ENCODE measurements at places on chromosomes 6 and 20. TPM values are rescaled to one million over a fixed set of nuclear protein-coding genes. Genes with fewer than 3 reads are reported as not detected.

PPIL6 gene
- 0.53 TPM for total RNA-seq

DNA sequence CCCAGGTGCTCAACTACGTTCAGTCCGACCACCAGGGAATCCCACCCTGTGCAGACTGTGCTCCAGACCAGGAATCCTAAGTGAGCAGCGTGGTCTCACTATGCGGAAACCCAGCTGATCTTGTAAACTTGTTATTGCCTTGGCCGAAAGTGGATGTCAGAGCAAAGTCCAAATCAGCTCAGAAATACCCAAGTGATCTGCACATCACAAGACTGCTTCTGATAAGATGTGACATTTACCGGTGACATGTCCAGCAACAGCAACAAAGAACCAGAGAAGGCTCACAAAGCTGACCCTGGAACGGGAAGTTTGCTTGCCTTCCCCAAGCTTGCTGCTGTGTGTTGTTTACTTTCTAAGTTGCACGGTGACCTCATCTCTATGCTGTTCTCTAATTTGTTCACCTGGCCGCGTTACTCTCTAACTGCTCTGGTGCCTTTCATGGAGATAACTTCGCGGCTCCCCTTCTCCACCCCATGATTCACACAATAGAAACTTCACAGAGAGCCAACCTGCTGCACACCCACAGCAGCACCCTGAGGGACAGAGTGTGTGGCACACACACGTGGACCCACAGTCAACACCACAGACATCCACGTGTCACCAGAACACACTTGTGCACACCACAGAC lies 1.7 kb downstream of the BNIP5 start:
- H3K27me3 ChIP-seq: no peaks in the 10 kb centered on the region
- H3K36me3 ChIP-seq: no peaks in the 10 kb centered on the region
- H3K27ac ChIP-seq: no peak overlapping the region
- no peaks in the 10 kb centered on the region for H3K4me1 ChIP-seq
- peak; percentile 65 for DNase-seq
- H3K4me3 ChIP-seq: peak overlapping the region; percentile 50

ATAT1 gene
- total RNA-seq: 9.1 TPM

- no peaks in the 10 kb centered on the region for H3K4me1 ChIP-seq
- peak overlapping the region; percentile 86 for H3K27ac ChIP-seq
- no peak for DNase-seq
- H3K36me3 ChIP-seq: no peaks in the 10 kb centered on the region
Measured at GRCh38 chr20:44185574-44185973, 1.4 kb downstream of the JPH2 start.

DNA sequence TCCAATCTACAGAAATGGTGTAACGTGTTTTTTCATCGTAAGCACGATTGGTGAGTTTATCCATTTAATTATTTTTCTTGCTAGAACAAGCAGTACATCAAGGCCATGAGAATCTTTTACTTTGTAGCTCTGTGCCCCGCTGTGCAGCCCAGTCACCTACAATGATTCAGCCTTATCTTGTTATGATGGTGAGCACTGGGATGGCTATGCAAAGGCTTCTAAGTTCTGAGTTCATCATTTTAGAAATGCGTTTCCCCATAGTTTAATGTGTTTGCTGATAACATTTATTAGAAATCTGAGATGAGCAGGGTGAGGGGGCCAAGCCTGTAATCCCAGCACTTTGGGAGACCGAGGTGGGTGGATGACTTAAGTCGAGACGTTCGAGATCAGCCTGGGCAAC lies 111.8 kb upstream of the QKI start:
- DNase-seq: no peak
- no peak overlapping the region for H3K27ac ChIP-seq
- H3K27me3 ChIP-seq: no peaks in the 10 kb centered on the region
- no peaks in the 10 kb centered on the region for H3K4me1 ChIP-seq
- no peak overlapping the region for H3K4me3 ChIP-seq

DNA sequence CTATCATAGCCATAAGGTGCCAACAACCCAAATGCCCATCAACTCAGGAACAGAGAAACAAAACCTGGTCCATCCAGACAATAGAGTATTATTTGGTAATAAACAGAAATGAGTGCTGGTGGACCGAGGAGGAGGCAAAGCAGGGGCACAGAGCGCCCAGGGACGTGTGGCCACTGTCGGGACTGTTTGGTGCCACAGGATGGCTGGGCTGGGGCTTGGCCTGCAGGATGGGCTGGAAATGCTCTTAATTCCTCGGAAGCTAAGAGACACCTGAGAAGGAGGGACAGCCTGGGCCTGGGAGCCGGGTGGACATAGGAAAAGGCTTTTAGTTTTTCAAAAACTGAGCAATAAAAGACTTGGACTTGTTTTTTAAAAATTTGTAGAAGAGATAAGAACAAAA lies 216.4 kb downstream of the DLL1 start:
- no peaks in the 10 kb centered on the region for H3K36me3 ChIP-seq
- no peaks in the 10 kb centered on the region for H3K27me3 ChIP-seq
- no peaks in the 10 kb centered on the region for H3K4me1 ChIP-seq
- no peak overlapping the region for H3K27ac ChIP-seq
- DNase-seq: no peak

OLIG3 gene
- total RNA-seq: not detected

DNA sequence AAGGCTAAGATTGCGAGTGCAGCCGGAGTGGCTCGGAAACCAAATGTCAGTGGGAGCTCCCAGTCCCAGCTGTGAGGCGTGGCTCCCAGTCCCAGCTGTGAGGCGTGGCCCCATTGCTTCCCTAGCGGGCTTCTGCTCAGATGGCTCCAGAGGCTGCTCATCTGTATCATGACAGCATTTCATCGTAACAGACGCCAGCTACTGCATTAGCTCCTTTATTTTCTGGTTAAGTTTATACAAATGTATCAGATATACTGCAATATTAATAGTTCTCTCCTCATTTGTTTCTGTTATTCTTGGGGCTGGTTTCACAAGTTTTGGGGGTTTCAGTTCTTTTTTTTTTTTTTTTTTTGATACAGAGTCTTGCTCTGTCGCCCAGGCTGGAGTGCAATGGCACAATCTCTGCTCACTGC lies 34.7 kb upstream of the TBXT start:
- no peaks in the 10 kb centered on the region for H3K36me3 ChIP-seq
- H3K4me3 ChIP-seq: no peak overlapping the region
- no peak for DNase-seq
- no peaks in the 10 kb centered on the region for H3K27me3 ChIP-seq
- H3K4me1 ChIP-seq: no peaks in the 10 kb centered on the region

DNA sequence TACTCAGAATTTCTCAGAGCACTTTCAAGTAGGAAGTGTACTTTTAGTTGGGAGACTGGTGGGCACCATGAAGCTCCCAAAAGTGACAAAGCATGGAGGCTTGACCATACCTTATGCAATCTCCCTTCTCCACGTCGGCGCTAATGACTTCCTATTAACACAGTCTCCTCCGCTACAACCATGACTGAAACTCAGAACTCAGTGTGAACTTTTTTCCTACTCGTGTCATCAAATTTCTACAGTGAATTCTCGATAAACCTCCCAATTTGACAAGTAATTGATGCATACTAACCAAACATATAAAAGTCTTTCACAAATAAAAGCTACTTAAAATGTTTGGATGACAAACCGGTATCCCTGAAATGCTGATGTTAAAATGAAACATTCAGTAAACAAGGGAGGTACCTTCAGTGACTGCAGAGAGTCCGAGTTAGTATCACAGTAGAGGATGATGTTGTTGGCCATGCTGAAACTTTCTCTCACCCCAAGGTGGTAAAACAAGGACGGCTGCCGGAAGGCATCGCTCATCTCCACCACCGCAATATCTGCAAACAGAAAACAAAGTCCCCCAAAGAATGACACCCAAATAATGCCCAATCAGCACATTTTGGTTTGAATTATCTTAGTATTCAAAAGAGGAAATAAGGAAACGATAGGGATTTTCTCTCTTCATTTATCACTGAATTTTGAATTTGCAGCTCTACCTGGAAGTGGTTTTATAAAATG lies 72.1 kb downstream of the MAP3K5 start:
- no peak for DNase-seq
- H3K4me1 ChIP-seq: peaks cover 5% of the 10 kb centered on the region
- no peaks in the 10 kb centered on the region for H3K36me3 ChIP-seq
- no peaks in the 10 kb centered on the region for H3K27me3 ChIP-seq
- H3K4me3 ChIP-seq: no peak overlapping the region

- no peaks in the 10 kb centered on the region for H3K27me3 ChIP-seq
- H3K4me1 ChIP-seq: no peaks in the 10 kb centered on the region
- H3K27ac ChIP-seq: no peak overlapping the region
- no peak overlapping the region for H3K4me3 ChIP-seq
Measured at GRCh38 chr6:3523966-3524365, 67.1 kb upstream of the SLC22A23 start.

GRCh38 chr20:2798814-2799213 lies 1.6 kb downstream of the CPXM1 start:
- H3K27me3 ChIP-seq: peaks cover 17% of the 10 kb centered on the region
- no peaks in the 10 kb centered on the region for H3K4me1 ChIP-seq
- H3K27ac ChIP-seq: no peak overlapping the region
- no peak overlapping the region for H3K4me3 ChIP-seq
- no peaks in the 10 kb centered on the region for H3K36me3 ChIP-seq

DNA sequence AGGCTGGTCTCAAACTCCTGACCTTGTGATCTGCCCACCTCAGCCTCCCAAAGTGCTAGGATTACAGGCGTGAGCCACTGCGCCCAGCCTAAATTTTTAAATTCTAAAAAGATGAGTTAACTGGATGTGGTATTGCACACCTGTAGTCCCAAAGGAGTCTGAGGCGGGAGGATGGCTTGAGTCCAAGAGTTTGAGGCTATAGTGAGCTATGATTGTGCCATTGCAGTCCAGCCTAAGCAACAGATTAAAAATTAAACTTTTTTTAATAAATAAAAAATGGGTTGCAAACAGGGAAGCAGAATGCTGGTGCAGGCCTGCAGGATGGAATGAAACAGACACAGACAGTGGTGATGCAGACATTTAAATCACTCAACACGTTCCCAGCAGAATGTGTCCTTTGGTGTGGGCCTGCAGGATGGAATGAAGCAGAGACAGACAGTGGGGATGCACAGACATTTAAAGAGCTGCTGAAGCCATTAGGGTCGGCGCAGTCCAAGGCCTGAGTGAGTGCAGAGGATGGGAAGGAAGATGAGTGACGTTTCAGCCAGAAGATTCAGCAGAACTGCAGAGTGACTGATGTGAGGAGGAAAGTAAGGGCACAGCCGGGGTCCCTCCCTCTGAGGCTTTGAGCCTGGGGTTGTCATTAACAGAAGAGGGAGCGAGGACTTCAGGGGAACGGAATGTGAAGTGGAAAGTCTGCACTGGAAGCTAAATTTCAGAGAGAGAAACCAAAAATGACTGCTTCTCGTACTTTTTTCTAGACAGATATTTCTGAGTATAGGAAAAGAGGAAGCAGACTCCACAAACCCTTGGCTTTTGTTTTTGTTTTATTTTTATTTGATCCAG lies 117.5 kb downstream of the RIN2 start:
- H3K27ac ChIP-seq: peak overlapping the region; percentile 22
- DNase-seq: no peak
- H3K4me3 ChIP-seq: no peak overlapping the region
- no peaks in the 10 kb centered on the region for H3K27me3 ChIP-seq
- no peaks in the 10 kb centered on the region for H3K36me3 ChIP-seq
- H3K4me1 ChIP-seq: no peaks in the 10 kb centered on the region

- H3K36me3 ChIP-seq: no peaks in the 10 kb centered on the region
- no peak overlapping the region for H3K27ac ChIP-seq
- no peak for DNase-seq
- H3K4me3 ChIP-seq: no peak overlapping the region
Measured at GRCh38 chr6:128456510-128457230, 63.7 kb downstream of the PTPRK start.

- H3K4me3 ChIP-seq: no peak overlapping the region
- no peak overlapping the region for H3K27ac ChIP-seq
- H3K27me3 ChIP-seq: no peaks in the 10 kb centered on the region
Measured at GRCh38 chr20:14543040-14543439, 205.6 kb upstream of the FLRT3 start.

CHD6 gene
- total RNA-seq: 29.2 TPM

DNA sequence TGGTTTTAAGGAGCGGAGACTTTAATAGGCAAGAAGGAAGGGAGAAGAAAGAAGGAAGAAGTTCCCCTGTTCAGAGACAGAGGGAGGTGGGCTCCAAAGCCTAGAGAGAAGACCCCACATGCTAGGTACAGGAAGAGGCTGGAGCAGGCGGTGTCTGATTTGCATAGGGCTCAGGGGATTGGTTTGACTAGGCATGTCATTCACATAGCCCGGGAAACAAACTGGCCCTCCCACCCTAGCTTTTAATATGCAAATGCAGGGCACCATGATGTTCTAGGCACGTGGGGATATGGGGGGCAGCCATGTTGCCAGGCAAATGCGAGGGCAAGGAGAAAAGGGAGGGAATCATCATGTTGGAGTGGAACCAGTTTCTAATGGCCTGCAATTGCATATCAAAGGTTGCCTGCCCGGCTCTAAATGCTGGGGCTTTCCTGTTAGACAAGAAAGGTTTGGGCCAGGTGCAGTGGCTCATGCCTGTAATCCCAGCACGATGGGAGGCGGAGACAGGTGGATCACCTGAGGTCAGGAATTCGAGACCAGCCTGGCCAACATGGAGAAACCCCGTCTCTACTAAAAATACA lies 34.3 kb upstream of the AGPAT4 start:
- H3K4me3 ChIP-seq: no peak overlapping the region
- no peaks in the 10 kb centered on the region for H3K27me3 ChIP-seq
- no peaks in the 10 kb centered on the region for H3K36me3 ChIP-seq
- DNase-seq: no peak
- H3K4me1 ChIP-seq: no peaks in the 10 kb centered on the region

RIPPLY2 gene
- total RNA-seq: not detected

GRCh38 chr6:41288030-41288753 lies 1.7 kb upstream of the TREM1 start:
- no peaks in the 10 kb centered on the region for H3K27me3 ChIP-seq
- no peaks in the 10 kb centered on the region for H3K36me3 ChIP-seq

DNA sequence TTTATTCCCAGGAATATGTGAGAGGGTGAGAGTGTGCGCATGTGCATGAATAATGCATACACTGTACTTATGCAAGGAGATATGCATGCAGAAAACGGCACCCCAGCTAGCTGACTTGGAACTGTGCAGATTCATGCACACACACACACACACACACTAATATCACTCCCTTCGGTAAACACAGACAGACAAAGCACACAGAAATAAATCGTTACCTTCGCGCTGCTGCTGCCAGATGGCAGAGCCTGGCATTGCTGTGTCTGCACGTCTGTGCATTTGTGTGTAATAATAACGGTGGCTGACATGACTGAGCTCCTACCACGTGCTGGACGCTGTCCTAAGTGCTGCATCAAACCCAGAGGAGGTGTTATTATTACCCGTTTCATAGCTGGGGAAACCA lies 36.8 kb downstream of the PREX1 start:
- H3K36me3 ChIP-seq: no peaks in the 10 kb centered on the region
- H3K27me3 ChIP-seq: no peaks in the 10 kb centered on the region
- H3K4me1 ChIP-seq: peaks cover 10% of the 10 kb centered on the region
- no peak overlapping the region for H3K4me3 ChIP-seq
- no peak overlapping the region for H3K27ac ChIP-seq
- DNase-seq: no peak

GRCh38 chr6:16803294-16804200 lies 42.3 kb upstream of the ATXN1 start:
- peak overlapping the region; percentile 10 for H3K4me3 ChIP-seq
- no peak overlapping the region for H3K27ac ChIP-seq
- no peaks in the 10 kb centered on the region for H3K36me3 ChIP-seq
- H3K4me1 ChIP-seq: no peaks in the 10 kb centered on the region
- H3K27me3 ChIP-seq: no peaks in the 10 kb centered on the region
- no peak for DNase-seq

- H3K27ac ChIP-seq: peak within 1 kb of the TSS; percentile 32
- no peaks in the 10 kb centered on the region for H3K27me3 ChIP-seq
- H3K4me1 ChIP-seq: no peaks in the 10 kb centered on the region
- peak; percentile 79 for DNase-seq
Measured at GRCh38 chr6:28399350-28400121, at the start of gene ZSCAN12. Gene ZSCAN12, minus strand, starts transcription at chr6:28399747. Its CDS starts 1,342 bp downstream, at chr6:28398405.
